Memory B cell (primary cell): ENCODE measurements at places on chromosomes 3 and 15.
A peak's percentile ranks its signal among the peaks of the same experiment; 100 is the strongest.

- no peak for DNase-seq
These were observed 149.4 kb downstream of the SHOX2 start for GRCh38 chr3:157956850-157957249.

DNA sequence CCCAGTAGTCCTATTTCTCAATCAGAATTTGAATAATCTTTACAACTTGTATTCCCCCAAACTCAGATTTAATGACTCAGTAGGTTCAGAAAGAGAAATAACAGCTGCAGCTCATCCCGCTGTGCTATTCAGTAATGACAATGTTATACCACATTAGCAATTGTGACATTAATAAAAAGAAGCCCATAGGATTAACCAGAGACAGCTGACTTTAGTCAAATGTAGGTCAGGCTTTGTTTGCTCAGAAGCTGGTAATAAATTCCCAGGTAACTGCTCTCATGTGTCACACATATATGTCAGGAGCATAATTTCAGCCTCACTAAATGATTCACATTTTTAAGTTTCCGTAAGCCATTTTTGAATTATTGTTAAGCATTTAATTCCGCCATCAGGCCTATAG, 222.0 kb upstream of the UBE2E2 start:
- no peak for DNase-seq

DNA sequence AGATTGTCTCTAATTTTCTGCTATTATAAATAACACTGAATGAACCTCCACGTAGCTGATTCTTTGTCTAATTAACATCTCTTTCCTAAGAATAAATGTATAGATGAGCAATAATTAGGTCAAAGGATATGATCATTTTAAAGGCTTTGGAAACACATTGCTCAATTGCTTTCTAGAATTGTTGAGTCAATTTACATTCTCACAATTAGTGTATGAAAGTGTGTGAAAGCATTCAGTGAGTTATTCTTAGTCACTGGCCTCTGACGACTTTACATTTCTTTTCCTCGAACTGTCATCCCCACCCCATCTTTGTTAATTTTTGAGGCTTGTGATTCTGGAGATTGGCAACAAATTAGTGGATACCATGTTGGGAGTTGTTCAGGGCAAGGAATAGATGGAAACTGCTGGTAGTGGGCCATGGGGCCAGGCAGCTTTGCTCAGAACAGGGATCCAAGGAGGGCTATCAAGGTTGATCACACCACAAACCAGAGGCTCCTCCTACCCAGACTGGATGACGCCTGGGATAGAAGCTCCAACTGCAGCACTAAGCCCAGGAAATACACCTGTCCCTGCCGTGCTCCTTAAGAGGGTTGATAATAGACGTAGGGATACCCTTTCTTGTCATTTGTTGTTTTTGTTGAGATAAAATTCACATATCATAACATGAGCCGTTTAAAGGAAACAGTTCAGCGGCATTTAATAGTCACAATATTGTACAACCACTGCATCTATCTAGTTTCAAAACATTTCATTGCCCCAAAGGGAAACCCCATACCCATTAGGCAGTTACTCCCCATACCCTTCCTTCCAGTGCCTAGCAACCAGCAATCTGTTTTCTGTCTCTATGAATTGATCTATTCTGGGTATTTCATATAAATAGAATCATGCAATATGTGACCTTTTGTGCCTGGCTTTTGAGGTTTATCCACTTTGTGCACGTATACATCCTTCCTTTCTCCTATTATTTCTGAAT, 27.9 kb downstream of the EIF1B start:
- no peak for DNase-seq

GRCh38 chr3:123084192-123084591, 17.4 kb downstream of the PDIA5 start:
- DNase-seq = no peak

GRCh38 chr3:135889443-135889842, 76.1 kb upstream of the PPP2R3A start:
- DNase-seq = no peak

DNA sequence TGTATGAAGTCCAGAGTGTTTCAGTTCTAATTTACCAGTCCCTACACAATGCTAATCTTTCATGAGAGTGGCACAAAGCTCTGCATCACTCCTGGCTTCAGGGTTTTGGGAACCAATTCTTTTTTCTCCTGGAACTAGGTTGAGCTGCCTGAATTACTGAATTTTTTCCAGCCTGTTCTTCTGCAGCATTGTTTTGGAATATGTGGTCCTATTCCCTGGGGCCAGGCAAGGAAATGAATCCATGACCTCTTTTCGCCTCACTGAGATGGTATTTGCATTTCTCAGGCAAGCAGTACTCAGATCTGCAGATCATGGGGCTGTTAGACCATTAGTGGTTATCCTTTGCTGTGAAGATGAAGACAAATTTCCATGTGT, 25.6 kb upstream of the GPR171 start:
- no peak for DNase-seq

- no peak for DNase-seq
These were observed 232.0 kb upstream of the STT3B start for GRCh38 chr3:31300456-31301443.

DNA sequence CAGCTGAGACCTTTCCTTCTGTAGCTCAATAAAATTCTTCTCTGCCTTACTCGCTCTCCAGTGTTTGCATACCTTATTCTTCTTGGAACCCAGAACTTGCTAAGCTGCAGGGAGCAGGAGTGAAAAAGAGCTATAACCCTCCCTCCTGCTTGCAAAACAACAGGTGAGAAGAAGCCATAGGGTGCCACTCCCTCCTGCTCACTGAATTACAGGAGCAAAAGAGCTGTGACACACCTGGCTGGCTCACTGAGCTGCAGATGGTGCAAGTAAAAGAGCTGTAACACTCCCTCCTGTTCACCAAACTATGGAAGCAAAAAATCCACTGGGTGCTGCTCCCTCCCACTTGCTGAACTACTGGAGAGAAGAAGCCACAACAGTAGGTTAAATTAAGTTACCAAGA, 44.2 kb upstream of the C2CD4B start:
- DNase-seq = no peak

DNA sequence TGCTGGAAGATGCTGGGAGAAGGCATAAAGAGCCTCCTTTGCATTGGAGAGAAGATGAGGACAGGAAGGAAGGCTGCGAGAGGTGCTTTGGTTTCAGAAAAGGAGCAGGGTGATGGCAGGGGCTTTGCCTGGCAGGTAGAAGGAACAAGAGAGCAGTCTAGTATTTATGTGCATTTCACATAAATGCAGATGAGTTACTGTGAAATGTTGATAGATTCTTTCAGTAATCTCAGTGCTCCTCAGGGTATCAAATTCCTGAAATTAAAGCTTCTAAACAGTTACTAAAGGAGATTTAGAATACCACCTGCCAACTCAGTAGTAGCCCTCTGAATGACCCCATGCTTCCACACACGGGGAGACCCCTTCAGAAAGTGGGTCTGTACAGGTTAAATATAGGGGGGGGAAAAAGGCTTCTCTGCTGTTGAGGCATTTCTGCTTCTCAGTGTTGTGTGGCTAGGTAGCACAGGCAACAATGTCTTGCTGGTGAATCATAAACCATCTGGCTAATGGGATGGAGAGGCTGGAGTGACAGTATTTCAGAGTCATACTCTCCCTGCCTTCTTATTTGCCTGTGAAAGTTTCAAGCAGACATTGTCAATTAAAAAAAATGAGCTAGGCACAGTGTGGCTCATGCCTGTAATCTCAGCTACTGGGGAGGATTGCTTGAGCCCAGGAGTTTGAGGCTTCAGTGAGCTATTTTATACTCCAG, 14.3 kb upstream of the FBXL22 start:
- no peak for DNase-seq

DNA sequence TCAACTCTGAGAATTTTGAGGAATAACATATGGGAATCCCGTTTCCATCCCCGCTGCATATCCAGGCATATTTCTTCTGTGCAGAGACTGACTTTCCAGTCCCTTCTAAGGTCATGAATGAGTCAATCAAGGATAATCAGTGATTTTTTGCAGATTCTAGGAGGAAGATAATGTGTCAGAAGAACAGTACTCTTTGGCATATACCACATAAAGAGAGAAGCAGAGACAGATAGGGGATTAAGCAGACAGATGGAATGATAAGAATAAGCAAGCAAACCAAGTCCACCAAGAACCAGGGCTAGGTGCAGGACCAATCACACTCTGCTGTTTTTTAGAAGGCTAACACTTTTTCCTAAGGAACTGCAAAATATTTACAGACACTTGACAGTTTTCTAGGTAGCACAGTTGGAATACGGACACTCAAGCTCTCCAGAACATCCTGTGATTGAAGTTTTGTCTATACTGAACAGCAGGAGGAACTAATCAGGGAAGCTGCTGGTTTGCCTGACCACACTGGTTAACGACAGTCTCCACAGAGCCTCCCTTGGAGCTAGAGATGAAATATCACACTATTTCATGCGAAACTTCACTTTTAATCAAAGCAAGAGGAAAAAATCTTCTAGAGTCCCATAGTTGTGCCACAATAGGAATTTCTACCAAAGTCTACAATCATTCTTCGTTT, 450.0 kb upstream of the KCNMB2 start:
- no peak for DNase-seq

- no peak for DNase-seq
These were observed 256.4 kb downstream of the TLE3 start for GRCh38 chr15:69841113-69841828.

- no peak for DNase-seq
These were observed 6.8 kb upstream of the MOBP start for GRCh38 chr3:39460677-39461076.

- DNase-seq = peak; percentile 86
These were observed at the start of gene SLMAP for GRCh38 chr3:57755741-57756527. Gene SLMAP (plus strand): TSS chr3:57756309. CDS start chr3:57757652, 1,343 bp downstream.

- DNase-seq = no peak
These were observed 11.4 kb downstream of the MSL2 start for GRCh38 chr3:136184703-136185102.

DNA sequence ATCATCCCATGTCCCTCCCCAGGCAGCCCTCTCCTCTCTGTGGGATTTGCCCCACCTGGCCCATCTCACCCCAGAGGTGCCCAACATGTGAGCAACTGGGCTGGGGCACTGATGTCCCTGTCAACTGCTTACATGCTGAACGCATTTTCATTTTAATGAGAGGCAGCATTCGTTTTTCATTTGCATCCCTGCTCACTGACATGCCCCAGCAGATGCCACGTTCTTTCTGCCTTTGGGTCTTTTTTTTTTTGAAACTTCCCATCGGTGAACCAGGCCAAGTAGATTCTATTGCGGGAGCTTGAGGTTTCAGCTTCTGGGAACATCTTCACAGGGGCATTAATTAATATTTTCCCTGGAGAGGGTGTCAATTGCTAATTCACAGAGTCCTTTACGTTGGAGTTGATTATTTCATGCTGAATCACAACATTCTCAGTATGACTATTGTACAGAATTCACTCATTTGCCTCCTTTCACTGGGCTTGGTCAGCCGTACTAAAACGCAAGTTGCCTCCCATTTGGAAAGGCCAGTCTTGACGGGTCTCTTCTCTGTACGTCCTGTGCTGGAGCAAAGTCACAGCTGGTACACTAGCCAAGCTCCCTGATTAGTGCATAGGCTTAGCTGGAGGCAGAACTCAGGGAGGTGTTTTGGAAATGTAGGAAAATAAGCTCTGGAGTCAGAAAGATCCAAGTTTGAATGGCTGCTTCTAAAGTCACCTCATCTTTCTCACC, 69.8 kb downstream of the CHRNA7 start:
- no peak for DNase-seq

DNA sequence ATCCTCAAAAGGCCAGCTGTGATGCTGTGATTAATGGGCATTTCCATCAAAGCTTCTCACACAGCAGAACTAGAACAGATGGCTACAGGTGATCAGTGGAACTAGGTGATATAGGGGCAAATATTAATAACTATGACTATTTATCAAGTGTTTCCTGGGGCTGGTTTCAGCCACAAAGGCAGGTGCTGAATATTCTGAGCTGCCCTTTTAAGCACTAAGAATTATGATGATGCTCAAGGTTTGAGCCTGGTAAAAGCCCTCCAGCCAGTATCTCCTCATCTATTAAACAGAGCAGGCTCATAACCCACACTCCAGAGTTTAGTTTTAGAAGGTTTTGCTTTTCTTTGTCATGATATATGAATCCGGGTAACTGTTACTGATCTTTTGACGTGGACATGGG, 129.5 kb upstream of the ACP3 start:
- DNase-seq = no peak

- DNase-seq = no peak
These were observed 490.7 kb downstream of the GBE1 start for GRCh38 chr3:81270603-81271379.

DNA sequence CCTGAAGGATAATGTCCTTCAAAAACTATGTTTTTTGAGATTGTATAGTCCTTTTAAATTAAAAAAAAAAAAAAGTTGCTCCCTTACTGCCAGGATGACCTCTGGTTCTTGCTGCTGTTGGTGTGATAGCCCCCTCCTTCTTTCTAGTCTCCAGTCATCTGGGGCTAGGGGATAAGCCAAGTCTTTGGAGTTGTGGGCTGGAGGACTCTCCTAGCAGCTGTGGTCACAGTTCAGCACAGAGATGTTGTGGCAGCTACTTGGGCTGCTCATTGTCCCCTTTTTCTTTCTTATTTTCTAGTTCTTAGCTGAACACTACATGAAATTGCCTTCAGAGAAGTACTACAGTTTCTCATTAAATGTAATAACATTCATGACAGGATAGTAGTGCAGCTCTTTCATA, 39.2 kb upstream of the APH1B start:
- no peak for DNase-seq

DNA sequence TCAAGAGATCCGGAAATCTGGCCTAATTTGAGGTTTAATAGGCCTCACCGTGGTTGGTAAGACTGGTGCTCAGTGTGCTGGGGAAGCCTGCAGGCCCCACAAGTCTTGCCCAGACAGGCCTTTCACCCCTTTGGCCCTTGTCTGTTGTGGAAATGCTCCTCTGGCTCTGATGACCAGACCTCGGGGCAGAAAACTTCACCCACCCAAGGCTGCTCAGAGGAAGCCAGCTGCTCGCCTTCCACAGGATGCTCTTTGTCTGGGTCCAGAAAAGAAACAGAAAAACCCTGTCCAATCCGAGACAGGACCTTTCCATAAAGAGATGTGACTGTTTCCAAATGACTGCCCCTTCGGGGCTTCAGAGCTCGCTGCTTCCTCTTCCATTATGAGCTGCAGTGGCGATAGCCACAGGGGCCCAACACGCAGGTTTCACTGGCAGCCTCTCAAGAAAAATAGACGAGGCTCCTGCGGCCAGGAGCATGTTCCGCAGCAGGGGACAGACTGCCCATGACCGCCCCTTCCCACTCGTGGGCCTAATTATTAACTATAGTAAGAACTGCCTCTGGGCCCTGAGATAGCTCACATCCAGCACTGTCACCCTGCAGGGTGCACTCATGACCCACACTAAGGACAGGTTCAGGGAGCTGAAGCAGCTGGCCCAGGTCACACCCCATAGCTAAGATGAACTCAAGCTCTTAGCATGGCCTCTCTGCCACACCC, 6.8 kb upstream of the SNX22 start:
- no peak for DNase-seq
